Caco-2 (cell line): ENCODE measurements at places on chromosomes 4 and X.

- peak; percentile 26 for DNase-seq
These were observed 277.1 kb downstream of the KLHL13 start for GRCh38 chrX:117839544-117839943.

- no peak for DNase-seq
These were observed 76.5 kb downstream of the KCNIP4 start for GRCh38 chr4:21872101-21872500.

- no peak for DNase-seq
These were observed 1102.0 kb downstream of the C4orf33 start for GRCh38 chr4:130197946-130198345.

DNA sequence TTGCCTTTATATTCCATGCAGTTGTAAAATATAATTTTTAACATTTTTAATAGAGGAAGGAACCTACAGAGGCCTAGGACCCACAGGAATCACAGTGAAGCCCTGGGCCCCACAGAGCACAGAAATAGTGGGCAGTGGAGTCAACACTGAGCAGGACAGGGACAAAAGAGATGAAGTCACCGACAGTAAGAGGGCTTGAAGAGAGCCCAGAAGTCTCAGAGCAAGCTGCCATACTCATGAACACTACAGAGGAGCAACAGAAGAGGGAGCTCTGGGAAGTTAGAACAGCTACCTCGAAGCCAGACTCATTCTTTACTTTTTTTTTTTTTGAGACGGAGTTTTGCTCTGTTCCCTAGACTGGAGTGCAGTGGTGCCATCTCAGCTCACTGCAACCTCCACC is 149.3 kb upstream of the TENM3 start:
- no peak for DNase-seq

DNA sequence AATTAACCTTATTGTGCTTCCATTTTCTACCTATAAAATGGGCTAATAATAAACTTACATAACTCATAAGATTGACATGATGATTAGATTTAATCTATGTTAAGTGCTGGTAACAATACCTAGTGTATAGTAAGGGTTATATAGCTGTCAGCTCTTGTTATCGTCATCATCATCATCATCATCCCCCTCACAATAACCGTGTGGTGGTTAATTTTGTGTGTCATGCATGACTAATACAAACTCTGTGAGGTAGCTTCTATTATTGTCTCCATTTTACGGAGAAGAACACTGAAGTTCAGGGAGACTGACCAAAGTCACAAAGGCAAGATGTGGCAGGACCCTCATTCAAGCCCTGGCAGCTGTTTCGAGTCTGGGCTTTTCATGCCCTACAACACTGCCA is 211.3 kb downstream of the PALLD start:
- DNase-seq: no peak

- DNase-seq: no peak
These were observed 39.7 kb downstream of the ADAMTS3 start for GRCh38 chr4:72529148-72529822.

GRCh38 chr4:156516698-156517097 is 454.9 kb downstream of the PDGFC start:
- no peak for DNase-seq

DNA sequence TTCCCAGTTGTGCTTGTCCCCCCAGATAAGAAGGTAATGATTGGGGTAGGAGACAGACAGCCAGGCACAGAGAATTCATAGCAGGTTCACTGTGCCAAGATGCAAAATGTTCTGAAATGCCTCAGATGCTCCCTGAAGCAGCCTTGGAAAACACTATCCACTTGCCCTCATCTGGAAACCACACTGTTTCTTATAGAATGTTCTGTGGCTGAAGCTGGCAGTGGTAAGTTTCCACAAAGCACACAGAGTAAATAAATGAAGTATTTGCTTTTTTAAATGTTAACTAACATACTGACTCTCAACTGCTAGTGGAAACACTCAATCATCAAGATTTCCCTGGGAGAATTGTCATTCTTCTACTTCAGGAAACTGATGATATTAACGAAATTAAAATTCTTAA is 311.4 kb downstream of the PRDM5 start:
- DNase-seq: no peak

DNA sequence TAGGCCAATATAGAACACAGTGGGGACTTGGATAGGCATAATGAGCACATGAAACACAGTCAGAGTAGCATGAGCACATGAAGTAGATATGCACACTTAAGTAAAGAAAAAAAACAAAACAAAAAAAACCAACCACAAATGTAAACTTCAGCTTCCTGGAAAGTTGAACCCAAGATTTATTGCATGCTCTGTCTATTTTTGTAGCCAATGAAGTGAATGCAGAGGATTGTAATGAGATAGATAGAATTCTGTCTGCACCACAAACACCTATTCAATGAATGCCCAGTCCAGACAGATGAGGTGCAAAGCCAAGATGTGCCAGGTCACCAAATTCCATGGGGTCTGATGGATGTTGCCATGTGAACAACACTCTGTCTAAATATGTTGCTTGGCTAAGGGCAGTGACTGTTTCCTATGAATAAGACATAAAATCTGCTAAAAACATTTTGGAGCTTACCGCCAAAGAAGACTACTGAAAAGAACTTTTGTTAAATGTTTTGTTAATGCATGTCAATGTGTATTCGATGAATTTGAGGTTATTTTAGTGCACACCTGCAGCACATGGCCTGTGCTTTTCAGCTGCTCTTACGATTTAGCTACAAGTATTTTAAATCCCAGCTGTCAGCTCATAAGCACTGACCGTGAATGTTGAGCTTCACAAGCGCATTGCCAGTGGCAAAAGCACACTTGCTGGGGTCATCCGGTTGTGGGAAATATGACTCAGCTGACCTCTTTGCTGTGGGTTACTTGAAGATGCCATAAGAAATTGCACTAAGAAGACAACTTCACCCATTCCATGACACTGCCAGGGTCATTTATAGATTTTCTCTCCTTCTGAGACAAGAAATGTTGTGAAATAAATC is 374.8 kb upstream of the GNPDA2 start:
- no peak for DNase-seq

DNA sequence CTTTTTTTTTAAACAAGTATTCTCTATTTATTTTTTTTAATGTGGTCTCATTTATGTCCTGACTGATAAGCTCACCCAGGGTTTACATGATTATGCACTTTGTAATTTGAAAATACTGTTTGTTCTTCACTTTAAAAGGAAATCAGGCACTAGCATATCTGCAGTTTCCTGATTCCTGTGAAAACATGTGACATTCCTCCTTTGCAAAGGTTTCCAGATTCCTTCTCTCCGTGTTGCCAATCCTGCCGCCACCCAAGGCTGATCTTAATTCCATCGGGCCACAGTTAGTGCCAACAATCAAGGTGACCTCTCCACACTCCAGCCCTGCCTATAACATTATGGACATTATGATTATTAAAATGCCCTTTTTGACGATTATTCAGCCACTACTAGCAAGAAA is 225.4 kb downstream of the PCDH7 start:
- DNase-seq: no peak

DNA sequence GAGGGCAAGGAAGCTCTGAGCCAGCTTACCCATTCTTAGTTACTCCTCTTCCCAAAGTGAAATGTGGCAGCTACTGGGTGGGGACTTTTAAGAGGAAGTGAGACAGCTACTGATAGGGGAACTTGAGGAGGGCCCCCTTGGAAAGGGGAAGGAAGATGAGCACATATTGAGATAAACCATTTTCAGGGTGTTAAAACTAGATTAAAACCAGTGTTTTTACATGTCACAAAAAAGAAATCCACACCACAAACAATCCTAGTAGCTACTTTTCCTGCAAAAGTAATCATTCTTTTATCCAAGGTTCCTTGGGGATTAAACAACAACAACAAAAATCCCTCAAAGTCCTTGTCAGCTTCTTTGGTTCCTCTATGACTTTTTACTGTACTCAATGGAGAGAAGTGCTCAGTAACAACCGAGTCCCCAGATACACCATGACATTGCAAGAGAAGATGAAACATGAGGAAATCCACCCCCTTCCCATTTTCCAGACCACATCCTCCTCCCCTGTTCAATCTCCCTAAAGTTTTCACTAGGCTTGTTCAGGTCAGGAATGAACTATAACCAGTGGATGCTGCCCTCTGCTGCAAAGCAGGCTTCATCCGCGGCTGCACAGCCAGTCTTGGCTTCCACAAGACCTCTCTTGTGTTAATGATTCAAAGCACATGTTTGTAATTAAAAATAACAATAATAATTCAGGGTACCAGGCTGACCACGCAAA is 113.5 kb upstream of the TMEM164 start:
- DNase-seq: peak; percentile 11

- DNase-seq: no peak
These were observed at the start of gene DKK2 for GRCh38 chr4:107035819-107036583. Gene DKK2, minus strand, starts transcription at chr4:107036313. Its CDS starts 722 bp downstream, at chr4:107035591.

DNA sequence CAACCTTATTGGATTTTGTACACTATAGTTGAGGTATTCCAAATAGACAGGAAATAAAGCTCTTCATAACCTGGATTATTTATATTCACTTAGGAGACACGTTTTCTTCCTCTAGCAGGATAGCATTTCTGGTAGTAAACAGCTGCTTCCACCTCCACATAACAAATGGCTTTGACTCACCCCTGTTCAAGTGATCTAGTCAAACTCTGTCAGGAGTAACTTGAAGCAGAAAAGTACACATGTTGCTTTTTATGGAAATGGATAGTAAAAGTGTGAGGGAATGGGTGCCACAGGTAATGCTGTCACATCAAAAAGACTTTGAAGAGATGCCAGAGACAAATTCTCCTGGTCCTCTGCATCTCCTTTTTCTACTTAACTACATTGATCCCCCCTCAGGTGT is 258.7 kb upstream of the SLC7A11 start:
- DNase-seq: no peak

- no peak for DNase-seq
These were observed 134.7 kb downstream of the DCLK2 start for GRCh38 chr4:150212927-150213326.

GRCh38 chr4:83947830-83948193 is 411.9 kb downstream of the GPAT3 start:
- no peak for DNase-seq

DNA sequence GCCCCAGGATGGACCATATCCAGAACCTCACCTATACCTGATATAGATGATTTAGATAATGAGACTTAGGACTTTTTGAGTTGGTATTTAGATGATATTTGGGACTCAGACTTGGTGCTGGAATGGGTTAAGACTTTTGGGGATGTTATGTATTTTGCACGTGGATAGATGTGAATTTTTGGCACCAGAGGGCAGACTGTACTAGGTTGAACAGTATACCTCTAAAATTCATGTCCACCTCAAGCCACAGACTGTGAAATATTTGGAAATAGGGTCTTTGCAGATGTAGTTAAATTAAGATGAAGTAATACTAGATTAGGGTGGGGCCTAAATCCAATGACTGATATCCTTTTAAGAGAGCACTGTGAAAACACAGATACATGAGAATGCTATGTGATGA is 15.6 kb downstream of the RBM41 start:
- DNase-seq: peak; percentile 1

- DNase-seq: no peak
These were observed 12.5 kb downstream of the LDOC1 start for GRCh38 chrX:141164406-141164805.

DNA sequence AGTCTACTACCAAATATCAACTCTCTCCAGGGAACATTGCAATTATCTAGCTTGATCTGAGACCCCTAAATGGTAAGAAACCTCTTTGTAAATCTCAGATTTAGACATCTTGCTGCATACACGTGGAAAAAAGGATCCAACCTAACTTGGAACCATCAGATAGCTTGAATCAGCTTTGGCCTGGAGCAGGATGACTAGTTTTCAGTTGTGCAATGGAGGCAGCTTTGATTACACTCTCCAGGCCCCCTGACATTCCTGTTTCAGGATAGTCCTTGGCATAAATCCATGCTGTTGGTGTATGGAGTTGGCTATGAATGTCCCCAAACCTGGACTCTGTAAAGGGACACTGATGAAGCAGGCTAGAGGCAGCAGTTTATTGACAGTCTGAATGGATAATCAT is 1061.9 kb upstream of the TENM3 start:
- DNase-seq: no peak

- DNase-seq: no peak
These were observed 46.4 kb downstream of the ARHGEF38 start for GRCh38 chr4:105598787-105599186.

DNA sequence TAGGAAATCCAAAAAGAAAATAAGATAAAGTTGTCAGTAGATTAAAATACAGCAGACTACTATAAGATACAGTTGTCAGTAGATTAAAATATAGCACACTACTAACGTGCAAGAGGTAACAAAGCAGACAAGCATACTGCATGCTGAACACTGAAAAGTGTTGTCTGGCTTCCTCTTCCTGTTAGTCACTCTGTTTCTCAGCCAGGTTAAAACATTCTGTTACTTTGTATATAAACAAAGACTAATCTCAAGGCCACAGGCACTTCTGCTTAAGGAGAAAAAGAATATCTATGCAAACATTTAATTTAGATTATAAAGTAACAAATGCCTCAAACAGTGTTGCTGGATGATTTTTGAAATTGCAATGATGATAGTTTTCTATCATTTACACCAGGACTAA is 41.0 kb upstream of the SCD5 start:
- no peak for DNase-seq

DNA sequence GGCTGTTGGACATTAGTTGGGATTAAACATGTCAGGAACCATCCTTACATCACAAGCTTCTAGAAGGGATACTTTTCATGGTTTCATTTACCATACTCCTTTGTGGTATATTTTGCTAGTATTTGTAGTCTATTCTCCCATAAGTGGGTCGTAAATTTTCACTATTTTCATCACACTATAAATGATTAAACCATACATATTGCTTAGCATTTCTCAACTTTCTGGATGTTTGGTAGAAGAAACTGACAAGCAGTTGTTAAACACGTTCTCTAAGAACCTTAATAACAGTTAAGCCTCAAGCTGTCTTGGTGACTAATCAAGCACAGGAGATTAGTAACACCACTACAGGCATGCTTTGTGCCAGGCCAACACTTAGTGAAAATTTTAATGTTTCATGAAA is 375.5 kb downstream of the NAF1 start:
- no peak for DNase-seq

DNA sequence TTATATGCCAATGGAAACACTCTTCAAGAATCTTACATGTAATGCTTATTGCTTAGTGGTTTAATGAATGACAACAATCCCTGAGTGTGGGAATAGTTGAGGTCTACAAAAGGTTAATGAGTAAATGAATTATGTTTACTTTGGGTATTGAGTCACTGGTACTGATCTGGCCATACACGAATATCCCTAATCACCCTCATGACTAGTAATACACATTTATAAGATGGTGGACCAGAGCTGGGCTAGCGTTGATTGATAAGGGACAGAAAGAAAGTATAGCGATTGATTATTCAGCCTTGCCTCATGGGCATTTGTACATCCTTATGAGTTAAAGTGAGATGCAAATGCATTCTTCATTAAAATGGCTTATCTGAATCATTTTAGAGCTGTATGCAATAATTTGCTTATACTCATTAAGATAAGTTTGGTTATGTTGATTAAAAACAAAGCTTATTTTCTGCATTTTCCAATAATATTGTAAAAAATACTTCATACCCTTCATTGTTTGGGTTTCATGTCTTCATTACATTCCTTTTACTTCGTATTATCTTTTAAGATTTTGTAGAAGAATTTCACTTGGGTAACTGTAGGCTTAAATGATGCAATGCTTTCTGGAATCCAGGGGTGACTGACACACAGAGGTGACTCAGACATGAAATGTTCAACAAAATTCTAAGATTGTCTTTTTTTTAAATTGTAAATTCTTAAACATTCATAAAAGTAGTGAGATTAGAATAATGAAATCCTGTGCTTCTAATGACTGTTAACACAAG is 47.4 kb downstream of the FGF2 start:
- DNase-seq: peak; percentile 22

- DNase-seq: no peak
These were observed 25.2 kb downstream of the TIGD2 start for GRCh38 chr4:89136525-89136924.

GRCh38 chr4:126354784-126355183 is 1040.0 kb downstream of the FAT4 start:
- DNase-seq: no peak
